Suppressor macrophage treated with lipopolysaccharide for 1 hour (primary cell): ENCODE measurements at places on chromosomes 7 and 10.
A peak's percentile ranks its signal among the peaks of the same experiment; 100 is the strongest.

GRCh38 chr7:147012666-147013065, 896.1 kb downstream of the CNTNAP2 start:
- no peak for DNase-seq

DNA sequence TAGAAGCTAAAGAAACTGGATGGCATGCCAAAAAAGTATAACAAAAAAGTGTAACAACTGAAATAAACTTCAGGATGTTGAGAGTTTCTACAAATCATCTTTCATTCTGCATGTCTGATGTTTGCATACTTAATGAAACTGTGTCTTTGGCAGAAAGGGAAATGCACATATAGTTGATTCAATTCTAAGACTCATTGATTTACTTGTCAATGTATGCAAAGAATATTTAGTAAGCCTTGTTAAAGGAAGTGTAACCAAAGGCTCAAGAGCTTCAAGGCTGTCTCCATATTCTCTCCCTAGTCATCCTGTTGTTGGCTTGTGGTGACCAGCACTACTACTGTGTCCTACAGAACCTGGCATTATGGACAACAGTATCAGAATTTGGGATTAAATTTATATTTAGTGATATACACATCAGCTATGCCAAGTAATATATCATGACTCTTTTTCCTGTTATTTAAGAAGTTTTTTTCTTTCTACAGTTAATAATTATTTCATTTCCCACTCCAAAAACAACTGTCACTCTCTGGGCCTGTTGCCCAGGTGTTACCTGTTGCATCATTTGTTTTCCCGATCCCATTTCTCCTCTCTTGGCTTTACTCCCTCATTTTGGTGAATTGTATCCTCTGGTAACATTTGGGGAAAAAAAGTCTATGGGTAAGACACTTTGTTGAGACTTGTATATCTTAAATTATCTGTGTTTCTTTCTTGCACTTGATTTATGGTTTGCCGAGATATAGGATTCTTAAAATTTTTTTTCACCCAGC, 226.6 kb upstream of the BMPER start:
- DNase-seq: no peak

DNA sequence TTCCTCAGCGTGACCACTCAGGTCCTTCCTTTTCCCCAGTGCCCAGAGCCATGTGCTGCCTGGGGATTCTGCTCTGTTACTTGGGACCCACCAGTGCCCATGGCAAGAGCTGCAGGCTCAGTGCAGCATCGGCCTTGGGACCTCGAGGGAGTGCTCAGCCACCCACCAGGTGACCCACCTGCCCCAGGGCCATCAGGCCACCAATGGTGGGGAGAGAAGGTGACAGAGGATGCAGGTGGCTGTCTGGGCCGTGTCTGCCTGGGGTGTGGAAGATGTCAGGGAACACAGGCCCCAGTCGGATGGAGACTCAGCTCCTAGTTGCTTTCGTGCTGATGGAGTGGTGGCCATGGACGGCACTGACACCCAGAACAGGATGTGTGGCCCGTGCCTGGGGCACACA, 104.7 kb upstream of the FAM20C start:
- no peak for DNase-seq

GRCh38 chr7:66464059-66464458, 164.6 kb upstream of the KCTD7 start:
- DNase-seq: no peak

DNA sequence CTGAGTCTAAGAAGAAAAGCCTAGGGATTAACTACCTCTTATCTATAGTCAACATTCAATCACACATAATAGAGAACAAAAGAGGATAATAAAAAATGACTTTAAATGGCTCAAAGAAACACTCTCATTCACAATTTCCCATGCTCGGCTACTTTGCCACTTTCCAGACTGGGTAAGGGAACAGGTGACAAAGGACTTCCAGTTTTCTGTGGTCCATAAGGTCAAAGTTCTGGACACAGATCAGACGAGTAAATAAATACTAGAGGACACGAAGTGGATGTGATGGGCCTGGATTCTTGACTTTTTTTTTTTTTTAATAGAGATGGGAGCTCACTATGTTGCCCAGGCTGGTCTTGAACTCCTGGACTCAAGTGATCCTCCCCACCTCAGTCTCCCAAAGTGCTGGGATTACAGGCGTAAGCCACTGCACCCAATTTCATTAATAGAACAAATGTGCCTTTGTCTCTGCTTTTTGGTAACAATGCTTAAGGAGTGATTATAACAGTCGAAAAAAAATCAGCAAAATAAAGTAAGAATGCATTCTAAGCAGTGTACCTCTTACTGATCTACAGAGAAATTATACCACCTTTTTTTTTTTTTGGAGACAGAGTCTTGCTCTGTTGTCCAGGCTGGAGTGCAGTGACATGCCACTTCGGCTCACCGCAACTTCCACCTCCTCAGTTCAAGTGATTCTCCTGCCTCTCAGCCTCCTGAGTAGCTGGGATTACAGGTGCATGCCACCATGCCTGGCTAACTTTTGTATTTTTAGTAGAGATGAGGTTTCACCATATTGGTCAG, 70.6 kb downstream of the WAPL start:
- DNase-seq: no peak

GRCh38 chr10:129032372-129033313, 434.4 kb upstream of the MGMT start:
- no peak for DNase-seq

- no peak for DNase-seq
These were observed 2.9 kb upstream of the ATP6V0E2 start for GRCh38 chr7:149870701-149871483.

- DNase-seq: peak; percentile 43
These were observed 41.2 kb upstream of the PLPP4 start for GRCh38 chr10:120415709-120416330.

DNA sequence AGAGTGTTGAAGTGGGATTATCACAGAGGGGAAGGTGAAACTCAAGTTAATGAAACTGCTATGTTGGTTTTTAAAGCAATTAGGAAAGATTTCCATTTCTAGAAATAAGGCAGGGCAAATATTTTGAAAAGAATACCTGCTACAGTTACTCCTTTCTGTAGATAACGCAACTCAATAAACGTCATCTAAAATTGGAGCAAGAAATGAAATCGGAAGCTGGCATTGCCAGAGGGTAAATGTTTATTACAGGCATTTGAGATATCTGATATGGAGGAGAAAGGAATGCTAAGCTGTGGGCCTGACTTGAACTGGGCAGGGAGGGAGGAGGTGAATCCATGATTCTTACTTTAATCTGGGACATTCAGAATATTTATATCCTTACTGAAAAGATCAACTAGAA, 217.0 kb upstream of the ADARB2 start:
- DNase-seq: no peak

GRCh38 chr10:26755443-26755903, 58.0 kb downstream of the PDSS1 start:
- peak; percentile 50 for DNase-seq

- DNase-seq: no peak
These were observed 730.9 kb downstream of the GRID1 start for GRCh38 chr10:85635650-85636049.

- DNase-seq: no peak
These were observed 27.4 kb downstream of the MRPL32 start for GRCh38 chr7:42959549-42959948.

GRCh38 chr10:111551001-111551400, 474.2 kb downstream of the ADRA2A start:
- DNase-seq: no peak

DNA sequence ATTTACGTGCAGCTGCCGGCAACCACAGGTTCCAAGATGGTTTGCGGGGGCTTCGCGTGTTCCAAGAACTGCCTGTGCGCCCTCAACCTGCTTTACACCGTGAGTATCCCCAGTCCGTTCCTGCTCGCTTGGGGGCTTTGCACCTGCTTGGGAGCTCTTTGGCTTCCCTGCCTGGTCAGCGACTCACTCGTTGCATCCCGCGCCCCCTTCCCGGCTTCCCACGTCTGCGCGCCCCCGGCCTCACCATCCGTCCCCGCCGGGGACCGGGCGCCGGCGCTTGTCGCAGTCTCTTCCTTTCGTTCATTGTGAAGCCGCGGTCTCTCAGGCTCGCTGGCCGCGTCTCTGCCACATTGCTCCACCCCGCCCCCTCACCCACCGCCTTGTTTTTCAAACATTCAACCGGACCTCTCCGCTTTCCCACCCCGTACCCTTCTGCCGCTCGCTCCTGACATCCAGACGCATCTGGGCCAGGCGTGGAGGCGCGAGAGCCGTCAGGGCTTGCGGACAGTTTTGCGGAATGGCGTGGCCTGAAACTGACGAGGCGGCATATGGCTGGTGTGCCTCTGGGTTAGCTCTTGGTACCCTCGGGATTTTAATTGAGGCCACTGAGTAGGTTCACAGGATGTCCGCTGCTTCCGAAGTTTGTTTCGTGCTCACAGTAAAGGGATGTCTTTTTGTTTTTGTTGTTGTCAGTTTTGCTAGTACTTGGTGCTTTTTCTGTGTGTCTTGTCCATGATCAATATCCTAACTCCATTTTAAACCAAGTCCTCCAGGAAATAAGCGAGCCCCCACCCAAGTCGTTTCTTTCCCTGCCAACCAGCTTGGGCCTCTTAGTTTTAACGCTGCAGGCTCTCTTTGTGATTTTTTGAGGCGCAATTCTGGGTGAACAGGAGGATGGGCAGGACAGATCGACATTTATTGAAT, 639 bp downstream of the TSPAN13 start:
- no peak for DNase-seq

GRCh38 chr7:81600608-81601007, 169.2 kb downstream of the HGF start:
- DNase-seq: no peak

- DNase-seq: peak; percentile 11
These were observed 123.3 kb downstream of the TWIST1 start for GRCh38 chr7:18993933-18994668.

DNA sequence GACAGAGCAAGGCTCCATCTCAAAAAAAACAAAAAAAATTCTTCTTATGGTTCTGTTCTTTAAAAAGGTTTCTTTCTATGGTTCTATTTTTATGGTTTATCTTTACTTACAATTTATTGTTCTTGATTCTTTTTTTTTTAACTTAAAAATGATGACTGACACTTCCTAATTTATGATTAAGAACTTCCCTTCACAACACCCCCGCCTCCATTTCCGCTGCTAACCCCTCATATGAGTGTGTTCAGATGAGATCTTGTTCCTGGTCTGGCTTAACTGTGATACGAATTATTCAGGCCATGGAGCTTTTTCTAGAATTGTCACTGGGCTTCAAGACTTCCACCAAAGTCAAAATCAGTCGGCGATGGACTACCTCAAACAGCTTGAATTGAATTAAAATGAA, 33.9 kb downstream of the PTER start:
- DNase-seq: peak; percentile 82

GRCh38 chr10:103466734-103467133, 8.0 kb upstream of the CALHM1 start:
- DNase-seq: peak; percentile 29

- no peak for DNase-seq
These were observed 219.5 kb upstream of the CCDC6 start for GRCh38 chr10:60125895-60126294.

DNA sequence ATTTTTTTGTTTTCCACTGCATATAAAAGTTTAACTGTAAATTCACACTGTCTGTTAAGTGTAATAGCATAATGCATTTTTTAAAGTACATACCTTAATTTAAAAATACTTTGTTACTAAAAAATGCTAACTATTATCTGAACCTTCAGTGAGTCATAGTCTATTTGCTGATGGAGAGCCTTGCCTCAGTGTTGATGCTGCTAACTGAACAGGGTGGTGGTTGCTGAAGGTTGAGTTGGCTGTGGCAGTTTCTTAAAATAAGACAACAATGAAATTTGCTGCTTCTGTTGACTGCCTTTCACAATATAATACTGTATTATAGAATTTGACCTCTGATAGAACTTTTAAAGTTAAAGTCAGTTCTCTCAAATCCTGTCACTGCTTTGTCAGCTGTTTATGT, 72.3 kb upstream of the GATAD1 start:
- no peak for DNase-seq

GRCh38 chr7:95694334-95694733, 78.0 kb upstream of the DYNC1I1 start:
- no peak for DNase-seq

DNA sequence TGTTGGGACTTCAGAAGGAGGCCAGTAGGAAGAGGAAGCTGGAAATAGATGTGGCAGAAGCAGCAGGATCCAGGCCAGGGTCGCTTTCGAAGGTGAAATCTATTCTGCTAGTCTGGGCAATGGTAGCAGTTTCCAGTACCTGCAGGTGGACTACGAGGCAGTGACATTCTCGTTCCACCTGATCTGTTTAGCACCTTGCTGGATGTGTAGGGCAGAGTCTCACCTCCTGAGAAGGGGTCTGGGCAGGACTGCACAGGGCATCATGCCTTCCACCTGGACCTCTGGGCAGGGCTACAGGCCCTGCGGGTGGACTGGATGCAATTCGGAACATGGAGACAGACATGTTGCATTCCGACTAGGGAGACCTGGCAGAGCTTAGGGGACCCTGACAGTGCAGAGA, 254.8 kb upstream of the ZNF32 start:
- DNase-seq: no peak

GRCh38 chr10:60258429-60258797, 131.3 kb downstream of the ANK3 start:
- no peak for DNase-seq

DNA sequence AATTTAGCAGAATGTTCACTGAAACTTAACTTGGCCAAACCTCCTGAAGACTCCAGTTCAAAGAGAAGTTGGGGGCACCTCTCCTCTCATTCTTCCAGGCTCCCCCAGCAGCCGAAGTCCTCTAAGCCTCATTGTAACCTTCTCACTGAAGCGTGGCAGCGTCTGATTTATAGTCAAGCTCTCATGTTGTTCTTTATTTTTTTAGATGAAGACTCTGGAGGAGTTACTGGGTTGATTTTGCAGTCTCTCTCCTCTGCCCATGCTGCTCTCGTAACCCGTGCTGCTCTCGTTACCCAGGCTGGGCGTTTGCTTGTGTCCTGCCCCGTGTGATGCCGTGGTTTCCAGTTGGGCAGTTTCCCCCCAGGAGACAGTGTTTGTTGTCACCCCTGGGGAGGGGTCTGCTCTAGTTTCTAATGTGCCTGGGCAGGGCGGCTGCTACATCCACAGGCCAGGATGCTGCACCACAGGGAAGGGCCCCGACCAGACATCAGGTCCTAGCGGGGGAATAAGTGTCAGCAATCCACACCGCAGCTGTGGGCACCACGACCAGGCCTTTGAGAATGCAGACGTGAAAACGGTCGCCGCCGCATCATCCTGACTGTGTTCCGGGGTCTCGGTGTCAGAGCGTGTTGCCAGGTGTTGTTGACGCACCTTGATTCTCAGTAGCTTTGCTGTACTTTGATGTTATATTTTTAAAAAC, 65.2 kb downstream of the WDR37 start:
- DNase-seq: no peak

DNA sequence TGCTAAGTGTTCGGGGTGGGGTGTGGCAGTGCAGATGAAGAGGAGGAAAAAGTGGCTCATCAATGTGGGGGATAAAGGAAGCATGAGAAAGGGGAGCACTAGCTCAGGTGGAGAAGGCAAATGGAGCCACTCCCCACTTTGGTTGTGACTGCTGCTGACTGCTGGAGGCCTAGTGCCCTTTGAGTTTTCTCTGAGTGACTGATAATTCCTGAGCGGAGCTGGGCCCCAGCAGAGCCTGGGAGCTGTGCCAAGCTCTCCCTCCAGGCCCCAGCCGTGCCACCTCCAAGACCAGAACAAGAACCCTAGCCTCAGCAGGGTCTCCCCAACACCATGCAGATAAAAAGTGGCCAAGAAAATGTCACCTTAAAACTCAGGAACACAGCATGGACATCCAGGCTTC, 9.7 kb upstream of the RASSF4 start:
- no peak for DNase-seq

- no peak for DNase-seq
These were observed 86.7 kb downstream of the RGS10 start for GRCh38 chr10:119455609-119456434.
